ENCODE measurements at places on chromosomes 7 and 10.

DNA sequence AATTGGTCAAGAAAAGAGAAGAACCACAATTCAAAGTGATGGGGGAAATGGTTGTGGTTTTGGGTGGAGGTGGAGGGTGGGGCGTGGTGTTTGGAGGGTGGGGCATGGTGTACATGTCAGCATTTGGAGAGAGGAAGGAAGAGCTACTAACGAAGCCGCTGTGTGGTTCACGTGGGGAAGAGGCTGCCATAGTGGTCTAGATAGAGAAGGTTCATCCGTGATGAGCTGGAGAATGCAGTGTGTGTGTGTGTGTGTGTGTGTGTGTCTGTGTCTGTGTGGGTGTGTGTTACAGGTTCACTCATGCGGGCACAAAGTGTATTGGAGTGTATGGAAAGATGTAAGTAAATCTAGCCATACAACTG is 6.1 kb upstream of the VCL start:
- peak; percentile 63 for DNase-seq

GRCh38 chr7:112122144-112122543 is 84.1 kb downstream of the DOCK4 start:
- DNase-seq: no peak

DNA sequence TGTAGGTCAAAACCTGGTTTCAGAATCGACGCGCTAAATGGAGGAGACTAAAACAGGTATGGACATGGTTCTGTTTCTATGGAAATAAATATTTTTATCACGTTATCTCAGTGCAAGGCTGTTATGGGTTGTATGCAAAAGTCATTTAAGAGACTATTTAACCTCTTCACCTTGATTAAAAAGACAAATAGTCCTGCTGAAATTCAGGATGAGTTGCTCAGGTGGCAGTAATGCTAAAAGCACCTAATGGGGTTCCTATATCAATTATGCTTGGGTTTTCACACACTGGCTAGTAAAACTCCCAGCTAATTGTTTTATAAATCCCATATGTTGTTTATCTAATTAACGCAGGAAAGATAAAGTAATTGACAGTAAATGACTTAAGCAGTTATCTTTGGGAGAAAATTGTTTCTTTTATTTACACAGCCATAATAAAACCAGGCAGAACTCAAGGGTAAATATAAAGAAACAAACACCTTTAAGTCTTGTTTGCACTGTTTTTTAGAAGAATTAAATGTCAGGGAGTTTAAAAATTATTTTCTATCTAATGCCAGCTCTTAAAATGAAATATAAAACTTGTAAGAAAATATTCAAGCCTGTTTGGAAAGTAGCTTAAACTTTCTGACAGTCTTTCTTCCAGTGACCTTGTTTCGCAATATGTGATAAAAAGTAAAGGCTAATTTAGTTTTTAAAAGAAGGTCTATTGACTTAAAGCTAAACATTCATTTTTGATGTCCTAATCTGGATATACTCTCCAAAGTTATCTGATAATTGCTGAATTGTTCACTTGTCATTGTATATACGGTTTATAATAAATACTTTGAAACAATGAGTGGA is 3.2 kb downstream of the HHEX start:
- DNase-seq: no peak

DNA sequence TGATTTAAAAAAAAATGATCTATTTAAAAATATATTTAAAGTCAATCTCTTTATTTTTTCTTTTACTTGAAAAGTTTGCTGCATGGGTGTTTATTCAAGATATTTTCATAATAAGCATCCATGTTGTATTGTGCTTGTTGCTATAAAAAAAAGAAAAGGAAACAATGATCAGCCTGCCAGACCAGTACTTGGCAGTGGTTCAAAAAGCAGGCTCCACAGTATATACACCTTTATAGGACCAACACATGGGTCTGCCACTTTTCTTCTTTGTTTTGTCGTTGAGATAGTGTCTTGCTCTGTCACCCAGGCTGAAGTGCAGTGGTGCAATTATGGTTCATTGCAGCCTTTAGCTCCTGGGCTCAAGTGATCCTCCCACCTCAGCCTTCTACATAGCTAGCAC is 228.0 kb downstream of the TWIST1 start:
- DNase-seq: no peak

- no peak for DNase-seq
Measured at GRCh38 chr10:117137031-117137910, 799 bp downstream of the VAX1 start.

DNA sequence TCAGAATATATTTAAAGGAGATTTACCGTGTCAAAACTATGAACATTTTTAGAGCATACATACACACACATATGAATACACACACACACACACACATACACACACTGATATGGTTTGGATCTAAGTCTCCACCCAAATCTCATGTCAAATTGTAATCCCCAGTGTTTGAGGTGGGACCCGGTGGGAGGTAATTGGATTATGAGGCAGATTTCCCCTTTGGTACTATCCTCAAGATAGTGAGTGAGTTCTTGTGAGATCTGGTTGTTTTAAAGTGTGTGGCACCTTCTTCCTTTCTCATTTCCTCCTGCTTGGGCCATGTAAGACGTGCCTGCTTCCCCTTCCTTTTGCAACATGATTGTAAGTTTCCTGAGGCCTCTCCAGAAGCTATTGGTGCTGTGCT is 515.0 kb upstream of the ZMIZ1 start:
- no peak for DNase-seq

DNA sequence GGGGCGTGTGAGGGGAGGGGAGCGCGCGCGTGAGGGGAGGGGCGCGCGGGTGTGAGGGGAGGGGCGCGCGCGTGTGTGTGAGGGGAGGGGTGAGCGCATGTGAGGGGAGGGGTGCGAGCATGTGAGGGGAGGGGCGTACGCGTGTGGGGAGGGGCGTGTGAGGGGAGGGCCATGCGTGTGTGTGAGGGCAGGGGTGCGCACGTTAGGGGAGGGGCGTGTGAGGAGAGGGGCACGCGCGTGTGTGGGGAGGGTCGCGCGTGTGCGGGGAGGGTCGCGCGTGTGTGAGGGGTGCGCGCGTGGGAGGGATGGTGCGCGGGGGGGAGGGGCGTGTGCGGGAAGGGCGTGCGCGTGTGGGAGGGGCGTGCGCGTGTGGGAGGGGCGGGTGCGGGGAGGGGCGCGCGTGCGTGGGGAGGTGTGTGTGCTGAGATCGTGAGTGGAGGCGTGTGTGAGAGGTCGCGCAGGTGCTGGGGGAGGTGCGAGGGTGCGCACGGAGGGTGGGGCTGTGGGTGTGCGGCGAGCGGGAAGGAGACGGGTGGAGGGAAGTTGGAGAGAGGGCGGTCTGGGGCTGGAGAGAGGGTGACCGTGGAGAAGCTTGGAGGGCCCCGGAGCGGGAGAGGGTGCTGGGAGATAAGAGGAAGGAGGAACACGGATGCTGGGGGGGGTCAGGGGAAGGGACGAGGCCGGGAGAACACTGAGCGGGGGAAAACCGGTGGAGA is 19.7 kb downstream of the MXI1 start:
- peak; percentile 79 for DNase-seq

DNA sequence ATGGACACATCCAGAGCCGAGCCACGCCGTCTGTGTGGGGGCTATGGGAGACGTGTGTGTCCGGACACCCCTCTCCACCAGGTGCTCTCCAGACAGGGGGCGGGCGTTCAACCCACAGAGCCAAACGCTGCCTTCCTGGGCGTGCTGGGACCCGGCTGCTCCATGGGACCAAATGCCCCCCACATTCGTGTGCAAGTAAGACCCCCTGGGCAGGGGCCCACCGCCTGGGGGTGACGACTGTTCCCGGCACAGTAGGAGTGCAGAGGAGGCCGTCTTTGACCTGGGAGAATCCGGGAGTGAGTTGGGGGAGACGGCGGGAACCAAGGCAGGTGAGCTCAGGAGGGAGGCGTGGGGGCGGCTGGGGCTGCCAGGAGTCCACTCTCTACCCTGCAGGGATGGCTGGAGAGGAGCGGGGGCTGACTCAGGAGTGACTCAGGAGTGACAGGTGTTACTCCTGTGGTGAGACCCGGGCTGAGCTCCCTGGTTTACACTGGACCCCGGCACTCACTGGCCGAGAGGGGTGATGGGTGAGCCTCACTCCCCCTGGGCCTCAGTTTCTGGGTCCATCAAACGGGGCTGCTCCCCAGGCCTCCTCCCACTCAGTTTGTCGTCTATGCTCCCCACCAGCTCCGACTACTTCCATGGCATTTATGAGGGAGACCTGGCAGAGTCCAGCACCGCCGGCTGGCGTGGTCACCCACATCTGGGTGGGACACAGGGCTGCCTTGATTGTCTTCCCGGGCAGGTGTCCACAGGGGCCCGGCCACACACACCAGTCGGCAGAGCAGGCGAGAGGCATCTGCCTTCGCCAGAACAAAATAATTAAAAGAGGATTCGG is 95.0 kb downstream of the MICALL2 start:
- no peak for DNase-seq

DNA sequence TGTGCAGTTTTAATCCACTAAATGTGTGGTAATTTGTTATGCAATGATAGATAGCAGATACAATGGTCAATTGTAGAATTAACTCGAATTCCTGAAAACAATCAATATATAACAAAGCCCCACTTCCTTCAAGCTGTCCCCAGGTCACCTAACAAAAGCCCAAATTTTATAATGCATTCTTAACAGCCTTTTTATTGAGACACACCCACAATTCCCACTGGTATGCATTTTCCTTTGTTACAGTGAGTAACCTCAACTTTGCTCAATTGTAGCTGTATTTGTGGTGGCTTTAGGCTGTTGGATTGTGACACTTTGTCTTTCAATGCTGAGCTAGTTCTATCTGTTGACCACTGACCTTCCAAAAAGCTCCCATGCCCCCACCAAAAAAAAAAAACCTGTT is 279.8 kb upstream of the CACNA2D1 start:
- DNase-seq: no peak

DNA sequence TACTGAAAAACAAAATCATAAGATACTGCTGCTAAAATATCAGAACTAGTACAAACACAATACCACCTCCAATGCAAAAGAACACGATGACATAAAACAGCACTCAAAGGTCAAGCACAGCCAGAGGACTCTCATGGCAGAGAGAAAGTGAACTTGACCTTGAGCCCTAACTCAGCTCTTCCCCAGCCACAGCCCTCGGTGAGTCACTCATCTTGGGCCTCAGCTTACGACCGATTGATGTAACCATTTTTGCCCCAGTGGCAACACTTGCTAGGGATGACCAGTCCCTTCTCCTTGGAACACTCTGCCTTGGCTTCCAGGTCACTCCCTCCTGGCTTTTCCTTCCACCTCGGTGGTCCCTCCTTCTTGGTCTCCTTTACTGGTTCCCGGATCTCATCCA is 77.8 kb downstream of the JAZF1 start:
- DNase-seq: no peak

DNA sequence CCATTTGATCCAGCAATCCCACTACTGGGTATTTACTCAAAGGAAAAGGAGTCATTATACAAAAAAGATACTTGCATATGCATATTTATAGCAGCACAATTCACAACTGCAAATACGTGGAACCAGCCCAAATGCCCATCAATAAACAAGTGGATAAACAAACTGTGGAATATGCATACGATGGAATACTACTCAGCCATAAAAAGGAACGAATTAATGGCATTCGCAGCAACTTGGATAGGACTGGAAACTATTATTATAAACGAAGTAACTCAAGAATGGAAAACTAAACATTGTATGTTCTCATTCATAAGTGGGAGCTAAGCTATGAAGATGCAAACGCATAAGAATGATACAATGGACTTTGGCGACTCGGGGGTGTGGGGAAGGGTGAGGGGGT is 108.6 kb downstream of the MICU1 start:
- DNase-seq: no peak

- DNase-seq: no peak
Measured at GRCh38 chr10:131677671-131678070, 223.1 kb upstream of the PPP2R2D start.

GRCh38 chr7:108578937-108579336 is 9.3 kb downstream of the DNAJB9 start:
- no peak for DNase-seq

- no peak for DNase-seq
Measured at GRCh38 chr10:30538086-30538485, 91.5 kb downstream of the LYZL2 start.

GRCh38 chr10:90842725-90843124 is 15.1 kb downstream of the HTR7 start:
- no peak for DNase-seq

GRCh38 chr7:36635091-36635490 is 89.2 kb downstream of the AOAH start:
- no peak for DNase-seq

- no peak for DNase-seq
Measured at GRCh38 chr7:112571852-112572607, 91.2 kb downstream of the LSMEM1 start.

- DNase-seq: no peak
Measured at GRCh38 chr10:48634198-48634983, 29.5 kb upstream of the ARHGAP22 start.
